ENCODE measurements at places on chromosomes 5 and 9.

DNA sequence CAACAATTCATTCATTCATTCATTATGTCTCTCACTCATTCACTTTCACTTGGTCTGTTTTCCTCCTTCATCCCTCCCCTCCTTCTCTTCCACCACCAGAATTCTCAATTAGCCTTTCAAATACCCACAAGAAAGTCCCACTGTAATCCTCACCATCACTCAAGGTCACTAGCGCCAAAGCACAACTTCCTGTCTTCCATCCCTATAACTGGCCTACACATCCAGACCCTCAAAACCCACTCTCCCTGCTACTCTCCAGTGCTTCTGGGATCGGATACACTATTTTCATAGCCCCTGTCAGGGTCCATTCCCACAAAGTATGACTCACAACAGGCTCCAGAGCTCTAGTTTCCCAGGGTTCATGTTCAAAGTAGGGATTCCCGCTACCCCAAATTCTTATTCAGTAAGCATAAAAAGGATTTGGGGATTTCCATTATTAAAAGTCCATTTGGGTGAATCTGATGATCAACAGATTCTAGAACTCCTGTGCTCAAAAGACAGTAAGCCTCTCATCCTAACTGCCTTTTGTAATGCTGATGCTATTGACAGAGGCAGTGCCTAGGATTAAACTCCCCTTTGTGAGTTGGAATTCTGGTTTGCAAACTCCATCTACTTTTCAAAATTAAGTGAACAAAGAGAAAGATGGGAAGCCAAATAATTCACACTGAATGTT, 250.9 kb downstream of the SEMA5A start:
- DNase-seq = no peak
- H3K27ac ChIP-seq = no peak overlapping the region
- H3K36me3 ChIP-seq = no peaks in the 10 kb centered on the region
- H3K4me3 ChIP-seq = no peak overlapping the region
- no peaks in the 10 kb centered on the region for H3K27me3 ChIP-seq

DNA sequence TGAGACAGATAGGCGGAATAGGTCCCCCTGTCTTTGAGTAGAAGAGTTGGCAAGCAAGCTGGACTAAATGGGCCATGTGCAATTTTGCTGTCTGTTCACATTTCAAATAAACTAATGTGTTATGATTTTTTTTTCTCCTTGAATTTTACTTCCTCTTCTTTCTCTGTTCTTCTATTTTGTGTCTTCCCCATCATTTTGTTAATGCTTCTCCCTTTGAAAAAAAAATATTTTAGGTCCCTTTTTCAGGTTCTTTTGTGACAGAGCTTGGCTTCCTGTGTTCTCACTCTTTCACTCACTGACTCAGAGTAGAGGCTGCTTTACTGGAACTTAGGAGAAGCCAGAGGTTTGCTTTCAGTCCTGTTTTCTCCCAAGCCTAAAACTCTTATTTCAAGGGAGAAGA, 48.1 kb downstream of the PTCD2 start:
- H3K27me3 ChIP-seq = no peaks in the 10 kb centered on the region
- no peak overlapping the region for H3K27ac ChIP-seq
- no peak overlapping the region for H3K4me3 ChIP-seq
- peaks cover 4% of the 10 kb centered on the region for H3K4me1 ChIP-seq

GRCh38 chr9:130500340-130501180, 55.8 kb downstream of the ASS1 start:
- H3K27me3 ChIP-seq = no peaks in the 10 kb centered on the region
- H3K36me3 ChIP-seq = no peaks in the 10 kb centered on the region
- DNase-seq = no peak
- no peak overlapping the region for H3K27ac ChIP-seq

DNA sequence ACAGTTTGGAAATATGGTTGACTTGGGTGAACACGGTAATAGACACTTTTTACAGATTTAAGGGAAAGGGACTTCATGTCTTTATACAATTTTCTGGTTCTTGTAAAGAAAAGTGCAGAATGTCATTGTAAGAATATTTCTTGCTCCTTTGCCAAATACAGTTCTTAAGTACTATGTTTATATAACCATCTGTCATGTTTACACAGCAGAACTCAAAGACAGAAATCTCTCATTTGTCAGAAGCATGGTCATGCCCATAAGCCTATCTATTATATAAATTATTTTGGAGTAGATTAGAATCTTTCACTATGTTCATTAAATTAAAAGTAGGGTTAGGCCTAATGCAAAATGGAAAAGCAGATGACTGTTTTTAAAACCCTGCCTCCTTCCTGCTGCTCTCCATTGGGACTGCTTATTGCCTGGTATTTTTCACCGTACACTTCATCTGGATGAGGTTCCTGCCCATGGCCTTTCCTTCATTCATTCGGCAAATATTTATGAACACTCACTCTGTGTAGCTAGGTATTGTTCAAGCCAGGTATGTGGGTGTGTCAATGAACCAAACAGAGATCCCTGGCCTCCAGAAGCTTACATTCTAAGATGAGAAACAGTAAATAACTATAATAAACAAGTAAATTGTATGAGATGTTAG, 558.1 kb downstream of the NR2F1-AS1 start:
- no peak overlapping the region for H3K27ac ChIP-seq
- no peak overlapping the region for H3K4me3 ChIP-seq
- no peak for DNase-seq
- no peaks in the 10 kb centered on the region for H3K27me3 ChIP-seq
- H3K4me1 ChIP-seq = no peaks in the 10 kb centered on the region

GRCh38 chr9:27561685-27562084, 11.6 kb downstream of the C9orf72 start:
- H3K4me1 ChIP-seq = peaks cover 14% of the 10 kb centered on the region
- H3K36me3 ChIP-seq = peaks cover 14% of the 10 kb centered on the region
- no peaks in the 10 kb centered on the region for H3K27me3 ChIP-seq
- no peak overlapping the region for H3K27ac ChIP-seq
- DNase-seq = no peak

GRCh38 chr5:39584927-39585326, 160.1 kb upstream of the DAB2 start:
- no peaks in the 10 kb centered on the region for H3K36me3 ChIP-seq
- H3K4me1 ChIP-seq = peaks cover 5% of the 10 kb centered on the region
- no peak overlapping the region for H3K27ac ChIP-seq
- no peak overlapping the region for H3K4me3 ChIP-seq

DNA sequence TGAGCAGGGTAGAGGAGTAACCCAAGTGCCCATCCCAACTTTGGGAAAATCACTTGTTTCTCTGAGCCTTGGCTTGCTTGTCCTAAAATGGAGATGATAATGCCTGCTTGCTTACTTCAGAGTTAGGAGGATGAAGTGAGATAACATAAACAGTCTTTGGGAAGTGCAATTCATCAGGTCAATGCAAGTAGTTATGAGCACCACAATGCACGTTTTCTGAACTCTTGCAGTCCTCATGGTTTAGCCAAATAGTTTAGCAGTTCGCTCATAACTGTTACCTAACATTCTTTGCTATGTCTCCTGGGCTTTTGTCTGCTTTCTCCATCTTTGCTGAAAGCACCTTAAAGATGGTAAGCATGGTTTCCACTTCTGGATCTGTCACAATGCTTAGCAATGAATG, 270.0 kb downstream of the ADAMTSL1 start:
- no peak overlapping the region for H3K4me3 ChIP-seq
- no peak overlapping the region for H3K27ac ChIP-seq
- DNase-seq = no peak
- no peaks in the 10 kb centered on the region for H3K4me1 ChIP-seq

GRCh38 chr9:94699715-94700373, 26.7 kb upstream of the AOPEP start:
- no peak overlapping the region for H3K27ac ChIP-seq
- no peak overlapping the region for H3K4me3 ChIP-seq
- no peaks in the 10 kb centered on the region for H3K4me1 ChIP-seq

DNA sequence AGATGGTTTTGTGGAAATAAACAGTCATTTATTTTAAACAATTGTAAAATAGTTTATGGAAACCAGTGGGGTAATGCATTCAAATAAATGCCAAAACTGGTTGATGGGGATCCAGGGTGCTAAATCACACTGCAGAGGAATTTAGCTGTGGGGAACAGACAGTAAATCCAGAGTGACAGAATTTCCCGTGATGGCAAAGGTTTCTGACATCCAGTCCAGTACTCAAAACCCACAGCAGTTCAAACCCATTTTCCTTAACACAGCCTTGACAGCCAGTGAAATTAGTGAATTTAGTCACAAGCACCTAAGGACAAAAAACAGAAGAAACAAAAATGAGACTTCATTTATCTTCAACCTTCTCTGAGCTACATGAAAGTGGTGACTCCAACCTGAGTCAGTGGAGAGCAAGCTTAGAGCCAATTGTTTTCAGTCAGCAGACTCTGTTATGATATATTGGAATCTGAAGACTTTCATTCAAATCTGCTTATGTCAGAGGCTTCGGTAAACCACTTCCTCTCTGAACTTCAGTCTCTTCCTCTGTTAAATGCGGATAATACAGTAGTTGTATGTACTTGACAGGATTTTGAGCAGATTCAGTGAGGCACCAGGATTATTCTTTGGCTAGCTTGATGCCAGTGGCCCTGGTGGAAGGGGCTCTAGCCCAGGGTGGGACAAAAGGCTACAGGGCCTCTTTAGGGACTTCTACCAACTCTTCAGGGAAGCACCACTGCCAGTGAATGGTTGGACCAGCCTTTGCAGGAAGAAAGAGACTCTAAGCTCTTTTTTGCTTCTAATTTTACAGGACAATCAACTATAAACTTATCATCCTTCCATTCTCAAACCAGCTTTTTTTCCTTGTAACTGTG, 185.3 kb downstream of the MAPKAP1 start:
- peaks cover 12% of the 10 kb centered on the region for H3K36me3 ChIP-seq
- peaks cover 20% of the 10 kb centered on the region for H3K4me1 ChIP-seq
- peak overlapping the region; percentile 70 for H3K4me3 ChIP-seq
- no peaks in the 10 kb centered on the region for H3K27me3 ChIP-seq

- peak overlapping the region; percentile 42 for H3K27ac ChIP-seq
- H3K36me3 ChIP-seq = peaks cover 25% of the 10 kb centered on the region
- no peaks in the 10 kb centered on the region for H3K27me3 ChIP-seq
Observed at GRCh38 chr5:142971303-142972013, 201.3 kb downstream of the ARHGAP26 start.

- no peak for DNase-seq
- no peak overlapping the region for H3K27ac ChIP-seq
- H3K36me3 ChIP-seq = peaks cover 6% of the 10 kb centered on the region
- H3K4me1 ChIP-seq = peaks cover 11% of the 10 kb centered on the region
- no peaks in the 10 kb centered on the region for H3K27me3 ChIP-seq
Observed at GRCh38 chr9:121281614-121282276, 13.8 kb downstream of the GSN start.

- no peaks in the 10 kb centered on the region for H3K36me3 ChIP-seq
- no peak for DNase-seq
- H3K27me3 ChIP-seq = peaks cover 9% of the 10 kb centered on the region
- no peak overlapping the region for H3K4me3 ChIP-seq
Observed at GRCh38 chr5:151274666-151275065, 21.7 kb downstream of the GM2A start.

- no peak for DNase-seq
- peaks cover 6% of the 10 kb centered on the region for H3K27me3 ChIP-seq
- H3K4me1 ChIP-seq = peaks cover 6% of the 10 kb centered on the region
- H3K27ac ChIP-seq = no peak overlapping the region
- H3K36me3 ChIP-seq = no peaks in the 10 kb centered on the region
Observed at GRCh38 chr9:94010980-94011533, 55.9 kb upstream of the BARX1 start.

DNA sequence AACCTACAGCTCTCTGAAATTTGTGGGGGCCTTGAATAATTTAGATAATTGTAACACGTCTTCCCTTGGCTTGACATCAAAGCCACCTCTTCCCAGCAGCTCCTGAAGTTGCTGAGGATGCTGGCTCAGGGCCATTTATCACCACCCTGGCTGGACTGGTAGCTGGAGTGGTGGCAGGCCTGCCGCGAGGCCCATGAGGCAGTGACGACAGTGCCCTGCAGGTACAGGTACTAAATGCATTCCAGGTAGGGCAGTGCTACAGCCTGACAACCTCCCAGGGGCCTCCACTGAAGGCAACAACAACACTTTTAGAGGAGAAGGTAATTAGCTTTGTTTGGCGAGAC, 270.2 kb upstream of the KLF4 start:
- no peaks in the 10 kb centered on the region for H3K27me3 ChIP-seq
- no peaks in the 10 kb centered on the region for H3K4me1 ChIP-seq
- H3K27ac ChIP-seq = no peak overlapping the region
- DNase-seq = no peak
- H3K4me3 ChIP-seq = no peak overlapping the region
- no peaks in the 10 kb centered on the region for H3K36me3 ChIP-seq

DNA sequence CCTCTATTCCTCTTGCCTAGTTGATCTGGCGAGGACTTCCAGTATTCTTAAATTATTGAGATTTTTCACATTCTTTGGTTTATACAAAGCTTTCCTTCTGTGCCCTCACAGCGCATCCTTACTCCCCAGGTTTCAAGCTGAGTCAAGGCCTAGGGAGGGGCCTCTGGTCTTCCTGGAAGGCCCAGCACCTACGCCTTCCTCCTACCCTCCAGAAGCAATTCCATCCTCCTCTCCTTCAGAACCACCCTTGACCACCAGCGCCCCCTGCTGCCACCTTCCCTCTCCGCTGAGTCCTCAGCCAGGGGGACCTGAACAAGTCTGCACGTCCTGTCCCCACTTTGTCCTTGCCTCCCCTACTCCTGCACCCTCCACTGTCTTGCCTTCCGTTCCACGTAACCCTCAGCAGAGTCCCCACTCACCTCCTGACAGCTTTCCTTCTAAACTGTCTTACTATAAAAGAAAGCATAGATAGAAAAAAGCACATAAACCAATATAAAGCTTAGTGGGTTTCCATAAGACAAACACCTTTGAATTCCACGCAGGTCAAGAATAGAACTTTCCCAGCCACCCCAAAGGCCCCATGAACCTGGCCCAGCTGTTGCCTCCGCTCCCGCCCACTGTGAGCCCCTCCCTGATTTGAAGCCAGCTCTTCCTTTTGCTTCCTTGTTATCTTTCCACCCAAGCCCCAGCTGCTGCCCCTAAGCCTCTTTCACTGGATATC, 63.0 kb upstream of the CTSL start:
- no peak overlapping the region for H3K4me3 ChIP-seq
- no peak overlapping the region for H3K27ac ChIP-seq
- peak; percentile 51 for DNase-seq
- no peaks in the 10 kb centered on the region for H3K36me3 ChIP-seq
- H3K27me3 ChIP-seq = no peaks in the 10 kb centered on the region
- no peaks in the 10 kb centered on the region for H3K4me1 ChIP-seq

Data from activated naive CD8-positive, alpha-beta T cell treated with anti-CD3 and anti-CD28 coated beads, Interleukin-2, amount 10 ng/mL, durations not matched to agents 7 days and 5 days (primary cell).